ENCODE measurements at places on chromosomes 7 and 10.

DNA sequence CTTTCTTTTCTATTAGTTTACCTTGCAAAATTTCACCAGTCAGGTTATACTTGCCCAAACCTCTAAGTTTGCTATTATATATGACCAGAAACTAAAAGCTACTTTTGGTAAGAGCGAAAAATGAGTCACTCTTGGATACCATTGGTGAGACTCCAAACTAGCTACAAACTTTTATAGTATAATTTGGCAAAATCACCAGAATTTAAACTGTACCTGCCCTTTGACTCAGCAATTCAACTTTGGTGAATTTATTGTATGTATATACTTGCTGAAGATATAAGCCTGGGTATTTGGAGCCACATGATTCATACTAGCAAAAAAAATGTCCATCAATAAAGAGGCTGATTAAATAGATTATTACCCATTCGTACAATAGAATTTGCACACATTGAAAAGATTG, 178.7 kb upstream of the STEAP1 start:
- ATAC-seq: no peak

- ATAC-seq: no peak
These were observed 65.2 kb upstream of the ITPRID1 start for GRCh38 chr7:31448649-31449048.

- no peak for ATAC-seq
These were observed 162.8 kb downstream of the NRF1 start for GRCh38 chr7:129774359-129774758.

GRCh38 chr10:127982601-127983000, 75.7 kb downstream of the PTPRE start:
- ATAC-seq: no peak

DNA sequence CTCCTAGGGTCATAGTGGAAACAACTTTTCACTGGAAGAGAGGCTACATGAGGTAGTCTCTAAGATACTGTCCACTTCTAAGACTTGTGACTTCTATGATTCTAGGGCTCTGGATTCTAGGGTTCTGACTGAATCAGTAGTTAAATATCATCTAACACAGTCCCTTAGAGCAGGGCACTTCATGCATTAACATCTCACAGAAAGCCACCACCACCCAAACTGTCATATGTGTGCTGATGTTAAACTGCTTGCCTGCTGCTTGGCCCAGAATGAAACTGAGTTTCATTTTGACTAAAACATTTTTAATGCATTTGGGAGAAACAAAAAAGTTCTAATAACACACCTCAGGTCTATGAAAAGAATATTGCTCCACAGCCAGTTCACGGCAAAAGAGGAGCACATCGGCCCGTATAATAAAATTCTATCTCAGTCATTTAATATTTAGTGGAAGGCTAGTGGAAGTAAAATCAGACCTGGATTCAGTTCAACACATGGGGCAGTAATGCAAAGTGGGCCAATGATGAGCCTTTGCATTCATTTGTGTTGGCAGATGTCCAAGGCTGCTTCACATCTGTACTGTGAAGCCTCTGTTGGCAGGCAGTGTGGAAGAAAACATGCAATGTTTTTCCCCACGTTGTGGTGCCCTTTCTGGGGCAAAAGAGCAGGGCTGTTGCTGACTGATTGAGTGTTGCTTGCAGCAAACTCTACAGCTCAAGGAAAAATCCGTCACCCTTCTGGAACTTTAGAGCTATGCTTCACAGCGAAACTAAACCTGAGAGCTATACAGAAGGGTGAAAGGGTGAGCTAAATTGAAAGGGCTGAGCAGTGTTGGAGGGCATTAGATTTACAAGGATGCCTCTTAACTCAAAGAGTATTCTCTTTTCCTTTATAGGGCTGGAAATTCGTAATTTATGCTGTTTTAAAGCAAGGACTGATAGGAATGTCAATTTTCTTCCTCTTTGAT, 33.5 kb upstream of the AUTS2 start:
- ATAC-seq: no peak

DNA sequence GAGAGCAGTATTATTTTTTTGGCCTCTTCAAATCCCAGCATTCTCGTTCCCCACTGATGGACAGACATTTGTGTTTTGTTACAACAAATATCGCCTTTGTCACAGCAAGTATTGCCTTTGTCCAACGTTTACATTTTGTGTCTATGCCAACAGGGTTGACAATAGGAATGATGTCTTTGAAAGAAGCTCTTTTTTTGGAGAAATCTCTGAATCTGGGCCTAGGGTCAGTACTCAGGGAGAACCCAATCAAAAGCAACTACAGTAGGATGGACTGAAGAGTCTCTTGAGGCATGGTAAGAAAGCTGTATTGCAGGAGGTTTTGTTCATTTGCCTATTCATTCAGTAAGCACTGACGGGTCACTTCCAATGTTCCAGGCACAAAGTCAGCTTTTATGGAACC, 57.7 kb upstream of the KLF14 start:
- ATAC-seq: no peak

DNA sequence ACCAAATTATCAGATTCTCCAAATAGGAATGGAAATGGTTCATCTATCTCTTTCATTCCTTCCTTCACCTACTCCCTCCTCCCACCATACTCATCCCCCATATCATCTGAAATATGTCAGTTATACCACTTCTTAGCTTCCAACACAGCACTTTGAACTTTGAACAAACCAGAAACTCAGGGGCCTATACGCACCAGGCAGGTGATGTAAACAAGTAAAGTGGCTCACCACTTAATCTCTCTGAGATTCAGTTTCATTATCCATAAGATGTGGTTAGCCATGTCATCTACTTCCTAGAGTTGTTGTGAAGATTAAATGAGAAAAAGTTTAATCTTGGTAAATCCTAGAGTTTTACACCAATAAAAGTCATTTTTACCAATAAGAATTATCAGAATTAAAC, 65.9 kb upstream of the LRRN3 start:
- ATAC-seq: peak; percentile 58

- no peak for ATAC-seq
These were observed 259.8 kb upstream of the TCERG1L start for GRCh38 chr10:131571346-131571745.

DNA sequence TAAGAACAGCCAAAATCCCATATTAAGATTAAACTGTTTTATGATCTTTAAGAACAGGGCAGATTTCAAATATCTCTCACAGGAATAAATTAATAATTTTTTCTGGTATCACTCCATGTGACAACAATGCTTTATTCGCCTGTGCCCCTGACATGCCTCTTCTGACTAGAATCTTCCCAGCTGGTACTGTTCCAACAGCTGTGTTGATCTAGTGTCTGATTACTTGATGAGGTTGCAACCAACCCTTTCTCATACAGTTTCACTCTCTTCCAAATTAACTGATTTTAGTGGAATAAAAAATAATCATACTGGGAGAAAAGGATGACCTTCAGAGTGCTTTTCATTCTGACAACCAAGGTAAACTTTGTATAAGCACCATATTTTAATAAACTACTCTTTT, 151.9 kb downstream of the CHRM2 start:
- ATAC-seq: no peak

DNA sequence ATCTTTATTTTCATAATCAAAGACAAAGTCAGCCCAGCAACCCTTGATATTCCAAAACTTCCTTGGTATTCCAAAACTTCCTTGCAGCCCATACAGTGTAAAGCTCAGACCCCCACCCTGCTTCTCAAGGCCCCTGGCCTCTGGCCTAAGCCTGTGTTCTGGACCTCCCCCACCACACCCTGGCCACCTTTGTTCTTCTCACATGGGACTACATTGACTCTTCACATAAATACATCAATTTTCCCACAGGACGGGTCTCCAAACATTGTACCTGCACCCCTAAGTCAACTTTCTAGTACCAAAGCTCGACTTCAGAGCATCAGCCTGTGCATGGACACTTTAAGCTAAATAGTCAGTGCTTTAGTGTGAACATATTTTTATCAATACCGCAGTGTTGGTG, 40.7 kb downstream of the DRGX start:
- no peak for ATAC-seq

DNA sequence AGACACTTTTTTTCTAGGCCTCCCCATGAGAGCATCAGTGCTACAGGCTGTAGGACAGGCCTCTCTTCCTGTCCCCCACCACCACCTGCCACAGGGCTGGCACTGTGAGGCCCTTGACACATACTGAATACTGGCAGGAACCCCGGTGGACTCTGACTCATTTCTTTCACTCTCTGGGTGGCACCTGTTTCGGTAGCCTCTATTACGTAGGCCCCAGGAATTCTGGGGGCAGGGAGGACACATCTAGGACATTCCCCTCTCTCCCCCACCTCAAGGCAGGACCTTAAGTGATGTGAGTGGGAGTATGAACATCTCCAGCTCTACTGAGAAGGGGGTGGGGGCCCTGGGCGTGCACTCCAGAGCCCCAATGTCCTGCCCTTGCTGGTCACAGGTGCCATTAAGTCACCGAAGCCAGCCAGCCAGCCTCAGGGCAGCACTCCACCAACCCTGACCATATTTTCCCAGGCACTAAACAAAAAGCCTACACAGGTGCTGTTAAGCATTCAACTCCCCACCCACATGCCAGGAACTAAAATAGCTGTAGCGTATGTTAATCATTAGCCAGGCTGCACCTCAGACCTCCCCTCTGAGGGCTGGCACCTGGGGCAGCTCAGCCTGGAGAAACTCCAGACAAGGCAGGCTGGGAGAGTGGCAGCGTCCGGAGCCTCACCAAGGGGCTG, 8.9 kb downstream of the ANXA11 start:
- peak; percentile 97 for ATAC-seq
